ENCODE measurements at places on chromosomes 2 and 18.

GRCh38 chr2:151918308-151918707 is 90.1 kb upstream of the ARL5A start:
- DNase-seq: no peak

GRCh38 chr2:177289824-177290628 is 25.5 kb upstream of the NFE2L2 start:
- DNase-seq: no peak

DNA sequence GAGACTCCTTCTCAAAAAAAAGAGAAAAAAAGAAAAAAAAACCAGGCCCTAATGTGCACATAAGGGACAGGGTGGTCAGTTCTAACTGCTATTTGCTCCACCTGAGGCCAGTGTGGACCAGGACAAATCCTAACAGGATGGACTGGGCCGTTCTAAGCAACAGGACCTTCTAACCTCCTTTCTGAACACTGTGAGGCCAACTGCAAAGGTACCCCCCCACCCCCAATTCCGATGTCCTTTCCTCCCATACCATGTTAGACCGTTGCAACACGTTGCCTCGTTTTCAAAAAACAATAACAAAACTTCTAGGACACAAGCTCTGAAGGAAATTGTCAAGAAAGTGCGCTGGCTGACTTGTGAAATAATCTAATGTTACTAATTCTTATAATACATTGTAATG is 1.2 kb downstream of the THAP4 start:
- no peak for DNase-seq

- DNase-seq: no peak
These were observed 238.2 kb upstream of the RBBP8 start for GRCh38 chr18:22694954-22695353.

DNA sequence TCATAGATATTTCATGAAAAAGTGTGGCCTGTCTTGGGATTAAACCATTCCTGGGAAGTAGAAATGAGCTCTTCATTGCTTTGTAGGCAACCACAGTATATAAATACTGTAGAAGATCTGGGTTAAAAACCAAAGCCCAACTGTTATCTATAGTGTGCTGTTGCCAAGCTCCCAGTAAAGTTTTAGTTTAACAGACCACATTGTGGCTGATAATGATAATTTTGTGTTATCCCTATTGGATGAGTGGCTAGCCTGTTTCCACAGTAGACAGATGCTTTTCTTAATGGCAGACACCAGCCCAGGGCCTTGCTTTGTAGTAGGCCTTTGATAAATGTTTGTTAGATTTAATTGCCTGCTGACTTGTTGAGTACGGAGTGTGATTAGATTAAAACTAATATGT is 52.1 kb downstream of the FMNL2 start:
- no peak for DNase-seq

DNA sequence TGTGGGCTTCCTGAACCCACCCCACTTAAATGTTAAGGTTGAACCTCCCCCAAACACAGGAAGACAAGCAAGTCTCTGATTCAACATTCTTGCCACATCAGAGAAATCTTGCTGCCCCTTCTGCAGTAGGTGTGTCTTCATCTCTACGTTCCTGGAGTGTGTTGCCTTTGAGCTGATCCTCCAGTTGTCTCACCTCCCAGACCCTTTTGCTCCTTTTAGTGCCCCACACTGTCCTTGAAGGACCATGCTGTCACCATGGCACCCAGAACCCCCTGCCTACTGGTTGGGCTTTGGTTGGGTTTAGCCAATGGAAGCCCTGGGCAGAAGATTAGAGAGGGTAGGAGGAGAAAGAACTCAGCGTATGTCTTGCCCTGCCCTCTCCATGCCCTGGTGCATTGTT is 10.7 kb downstream of the CAB39 start:
- DNase-seq: no peak

All from GM12891 (cell line).